ENCODE measurements at places on chromosomes 2 and 18. TPM values are rescaled to one million over a fixed set of nuclear protein-coding genes. Genes with fewer than 3 reads are reported as not detected.

The C2orf68 gene
- total RNA-seq, result 30.9 TPM

The CMPK2 gene
- 2.2 TPM for total RNA-seq

The CHST9 gene
- total RNA-seq, result not detected

The ITGA4 gene
- total RNA-seq, result 9.0 TPM

The DYNAP gene
- not detected for total RNA-seq

The SLC39A6 gene
- 133 TPM for total RNA-seq

The PTPRN gene
- total RNA-seq, result 1.2 TPM

The LTBP1 gene
- 158 TPM for total RNA-seq

The UBR3 gene
- total RNA-seq, result 50.1 TPM

The MATN3 gene
- 2.4 TPM for total RNA-seq

The VIT gene
- 31.1 TPM for total RNA-seq

The HOXD3 gene
- total RNA-seq, result 2.1 TPM

The ARHGAP25 gene
- 0.29 TPM for total RNA-seq

The CPO gene
- not detected for total RNA-seq

GRCh38 chr2:167381349-167381748 is 493.1 kb downstream of the XIRP2 start:
- no peaks in the 10 kb centered on the region for H3K4me1 ChIP-seq
- H3K27me3 ChIP-seq, result no peaks in the 10 kb centered on the region

GRCh38 chr18:46148810-46149209 is 44.6 kb downstream of the HAUS1 start:
- peaks cover 17% of the 10 kb centered on the region for H3K4me1 ChIP-seq
- H3K36me3 ChIP-seq, result no peaks in the 10 kb centered on the region
- H3K27me3 ChIP-seq, result no peaks in the 10 kb centered on the region

DNA sequence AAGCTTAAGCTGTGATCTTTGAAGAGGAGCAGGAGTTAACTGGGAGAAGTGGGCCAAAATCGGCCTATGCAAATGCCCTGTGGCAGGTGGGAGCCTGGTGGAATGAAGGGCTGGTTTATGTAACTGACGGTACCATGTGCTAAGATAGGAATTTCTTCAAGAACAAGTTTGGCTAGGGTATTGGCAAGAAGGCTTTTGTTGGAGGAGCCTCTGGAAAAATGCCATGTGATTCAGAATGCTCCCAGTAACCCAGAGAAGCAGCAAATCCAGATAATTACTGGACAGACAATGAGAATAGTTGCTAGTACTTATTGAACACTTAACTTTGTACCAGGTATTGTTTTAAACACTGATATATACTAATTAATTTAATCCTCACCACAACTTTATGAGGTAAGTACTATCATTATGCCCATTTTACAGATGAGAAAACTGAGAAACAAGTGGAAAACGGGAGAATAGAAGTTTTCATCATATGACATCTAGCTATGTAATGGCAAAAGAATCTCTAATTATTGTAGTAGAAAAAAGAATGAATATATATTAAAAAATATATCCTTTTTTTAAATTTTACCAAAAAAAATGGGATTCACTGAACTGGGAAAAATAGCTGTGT is 9.1 kb upstream of the FAM124B start:
- H3K27me3 ChIP-seq, result peaks cover 3% of the 10 kb centered on the region
- peaks cover 17% of the 10 kb centered on the region for H3K4me1 ChIP-seq
- no peak overlapping the region for H3K27ac ChIP-seq
- H3K4me3 ChIP-seq, result no peak overlapping the region

GRCh38 chr2:69789772-69790600 is 39.5 kb upstream of the GMCL1 start:
- no peaks in the 10 kb centered on the region for H3K27me3 ChIP-seq
- H3K36me3 ChIP-seq, result no peaks in the 10 kb centered on the region
- no peak for DNase-seq
- H3K4me1 ChIP-seq, result peaks cover 27% of the 10 kb centered on the region
- peak overlapping the region; percentile 93 for H3K27ac ChIP-seq

DNA sequence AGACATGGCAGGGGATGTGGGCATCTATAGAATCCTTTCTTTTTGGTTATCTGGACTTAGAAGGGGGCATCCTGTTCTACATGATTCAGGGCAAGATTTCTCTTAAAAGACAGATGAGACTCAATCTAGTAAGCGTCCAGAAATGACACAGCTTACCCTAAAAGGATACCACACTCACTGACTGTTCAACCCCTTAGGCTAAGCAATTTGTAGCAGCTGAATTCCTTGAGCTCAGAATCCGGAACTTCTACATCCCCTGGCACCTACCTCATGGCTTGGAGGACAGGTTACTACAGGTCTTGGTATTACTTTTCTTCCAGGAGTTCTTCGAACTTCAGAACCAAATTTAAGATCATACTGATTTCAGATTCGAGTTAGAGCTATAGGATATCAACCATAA is 138.4 kb downstream of the LAMA3 start:
- no peak overlapping the region for H3K4me3 ChIP-seq
- H3K4me1 ChIP-seq, result peaks cover 19% of the 10 kb centered on the region
- no peak for DNase-seq

GRCh38 chr2:200852605-200853004 is 11.9 kb downstream of the CLK1 start:
- no peaks in the 10 kb centered on the region for H3K27me3 ChIP-seq
- no peak overlapping the region for H3K4me3 ChIP-seq
- no peaks in the 10 kb centered on the region for H3K4me1 ChIP-seq
- no peak for DNase-seq
- no peak overlapping the region for H3K27ac ChIP-seq

DNA sequence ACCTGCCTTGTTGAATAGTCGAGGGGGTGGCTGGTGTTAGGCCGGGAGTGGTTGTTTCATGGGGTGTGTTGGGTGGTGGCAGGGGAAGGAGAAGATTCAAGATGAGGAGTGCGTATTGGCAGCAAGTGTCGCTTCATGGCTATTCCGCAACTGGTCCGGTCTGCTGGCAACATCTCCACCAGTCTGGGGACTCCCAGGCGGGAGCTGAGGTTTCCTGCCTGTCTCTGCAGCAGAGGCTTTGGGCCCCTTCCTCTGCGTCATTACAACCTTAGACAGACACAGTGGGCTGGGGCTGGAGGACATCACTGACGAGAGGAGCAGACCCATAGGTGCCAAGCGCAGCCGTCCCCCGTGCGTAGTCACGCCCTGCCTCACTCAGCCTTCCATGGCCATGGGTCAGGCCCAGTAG is 64.0 kb upstream of the MCFD2 start:
- H3K27ac ChIP-seq, result no peak overlapping the region
- no peaks in the 10 kb centered on the region for H3K27me3 ChIP-seq
- no peak overlapping the region for H3K4me3 ChIP-seq
- peaks cover 15% of the 10 kb centered on the region for H3K4me1 ChIP-seq
- DNase-seq, result no peak

DNA sequence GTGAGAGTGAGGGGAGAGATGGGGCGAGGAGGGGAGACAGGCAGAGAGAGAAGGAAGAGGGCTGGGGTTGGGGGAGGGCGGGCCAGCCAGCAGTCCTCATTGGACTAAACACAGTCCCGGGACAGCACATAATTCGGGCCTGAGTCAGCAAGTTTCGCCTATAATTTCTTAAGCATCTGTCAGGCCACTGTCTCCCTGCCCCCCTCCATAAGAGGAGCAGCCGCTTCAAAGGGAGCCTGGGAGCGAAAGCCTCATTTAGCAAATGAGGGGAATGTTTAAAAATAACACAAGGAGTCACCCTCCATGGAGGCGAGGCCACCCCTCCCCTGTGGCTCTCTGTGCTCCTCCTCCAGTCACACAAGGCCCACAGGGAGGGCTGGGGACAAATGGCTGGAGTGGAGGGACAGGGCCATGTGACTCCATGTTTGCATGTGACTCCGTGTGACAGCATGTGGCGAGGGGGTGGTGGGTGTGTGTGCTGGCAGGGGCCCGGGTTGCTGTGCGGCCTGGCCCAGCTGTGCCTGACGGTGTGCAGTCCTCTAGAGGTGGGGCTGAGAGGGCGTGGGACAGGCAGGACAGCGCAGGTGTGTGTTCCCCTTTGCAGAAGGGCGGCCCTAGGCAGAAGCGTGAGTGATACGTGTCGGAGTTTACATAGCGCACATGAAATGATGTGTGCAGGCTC is 162.4 kb downstream of the CELF4 start:
- peak overlapping the region; percentile 31 for H3K27ac ChIP-seq
- H3K36me3 ChIP-seq, result no peaks in the 10 kb centered on the region
- H3K27me3 ChIP-seq, result no peaks in the 10 kb centered on the region

DNA sequence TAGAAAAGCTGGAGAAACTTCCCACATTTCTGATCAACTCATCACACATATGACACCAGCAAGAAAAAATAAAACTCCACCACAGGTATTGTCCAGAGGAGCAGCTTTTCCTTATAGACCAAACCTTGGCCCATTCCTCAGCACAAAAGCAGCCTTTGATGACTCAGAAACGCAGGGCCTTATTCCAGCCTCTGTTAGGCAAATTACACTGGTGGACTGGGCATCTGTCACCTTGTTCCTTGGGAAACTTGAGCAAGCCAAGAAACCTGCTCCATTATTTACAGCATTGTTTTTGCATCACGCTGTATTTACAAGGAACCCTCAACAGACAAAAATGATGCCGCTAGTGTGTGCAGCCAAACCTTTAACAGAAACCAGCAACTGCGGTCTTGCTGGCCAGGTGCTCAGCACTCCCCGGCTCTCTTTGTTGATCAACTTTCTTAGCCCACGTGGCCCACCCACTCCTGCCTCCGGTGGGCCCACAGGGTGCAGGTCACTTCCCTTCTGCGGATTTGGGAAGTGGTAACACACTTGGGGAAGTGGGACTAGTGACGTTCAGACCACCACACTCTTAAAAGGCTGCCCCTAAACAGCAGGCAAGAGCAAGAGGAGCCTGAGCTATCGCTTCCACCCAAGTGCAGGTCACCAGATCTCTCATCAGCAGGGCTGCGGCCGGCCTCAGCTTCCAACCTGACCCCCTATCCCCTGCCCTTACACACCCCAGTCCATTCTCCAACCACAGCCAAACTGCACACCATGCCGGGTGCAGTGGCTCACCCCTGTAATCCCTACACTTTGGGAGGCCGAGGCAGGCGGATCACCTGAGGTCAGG is 1.5 kb downstream of the AP1S3 start:
- no peak overlapping the region for H3K27ac ChIP-seq
- H3K27me3 ChIP-seq, result no peaks in the 10 kb centered on the region
- H3K4me1 ChIP-seq, result peaks cover 9% of the 10 kb centered on the region
- H3K4me3 ChIP-seq, result peak overlapping the region; percentile 83
- DNase-seq, result peak; percentile 84

GRCh38 chr2:1791685-1792435 is 47.5 kb upstream of the PXDN start:
- H3K4me3 ChIP-seq, result no peak overlapping the region
- H3K36me3 ChIP-seq, result no peaks in the 10 kb centered on the region
- no peaks in the 10 kb centered on the region for H3K4me1 ChIP-seq
- peak; percentile 83 for DNase-seq

- peak overlapping the region; percentile 17 for H3K27ac ChIP-seq
- DNase-seq, result peak; percentile 94
- H3K36me3 ChIP-seq, result no peaks in the 10 kb centered on the region
- H3K4me1 ChIP-seq, result peaks cover 31% of the 10 kb centered on the region
- peak overlapping the region; percentile 92 for H3K4me3 ChIP-seq
These were observed 1.4 kb downstream of the PTGR3 start for GRCh38 chr18:75207310-75208154.

GRCh38 chr2:9897331-9897737 is 54.1 kb downstream of the TAF1B start:
- no peaks in the 10 kb centered on the region for H3K36me3 ChIP-seq
- DNase-seq, result peak; percentile 56
- H3K4me3 ChIP-seq, result no peak overlapping the region
- peak overlapping the region; percentile 29 for H3K27ac ChIP-seq

DNA sequence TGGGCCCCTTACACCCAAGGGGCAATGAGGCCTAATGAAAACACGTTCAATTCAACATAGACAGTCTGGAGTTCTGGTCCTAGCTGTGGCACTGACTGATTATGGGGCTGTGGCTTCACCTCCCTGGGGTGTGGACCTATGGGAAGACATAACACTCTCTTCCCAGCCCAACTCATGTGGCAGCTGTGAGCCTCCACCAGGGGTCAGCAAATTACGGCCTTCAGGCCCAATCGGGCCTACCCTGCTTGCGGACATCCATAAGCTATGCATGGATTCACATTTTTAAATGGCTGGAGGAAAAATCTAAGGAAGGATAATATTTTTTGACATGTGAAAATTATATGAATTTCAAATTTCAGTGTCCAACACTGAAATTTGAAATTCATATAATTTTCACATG is 101.3 kb downstream of the LOXHD1 start:
- H3K4me3 ChIP-seq, result no peak overlapping the region
- H3K36me3 ChIP-seq, result no peaks in the 10 kb centered on the region
- no peaks in the 10 kb centered on the region for H3K27me3 ChIP-seq
- no peaks in the 10 kb centered on the region for H3K4me1 ChIP-seq
- H3K27ac ChIP-seq, result no peak overlapping the region
- no peak for DNase-seq

GRCh38 chr2:174529916-174530315 is 43.1 kb upstream of the GPR155 start:
- no peak for DNase-seq
- no peaks in the 10 kb centered on the region for H3K4me1 ChIP-seq
- H3K27ac ChIP-seq, result no peak overlapping the region
- peaks cover 3% of the 10 kb centered on the region for H3K27me3 ChIP-seq
- no peaks in the 10 kb centered on the region for H3K36me3 ChIP-seq

DNA sequence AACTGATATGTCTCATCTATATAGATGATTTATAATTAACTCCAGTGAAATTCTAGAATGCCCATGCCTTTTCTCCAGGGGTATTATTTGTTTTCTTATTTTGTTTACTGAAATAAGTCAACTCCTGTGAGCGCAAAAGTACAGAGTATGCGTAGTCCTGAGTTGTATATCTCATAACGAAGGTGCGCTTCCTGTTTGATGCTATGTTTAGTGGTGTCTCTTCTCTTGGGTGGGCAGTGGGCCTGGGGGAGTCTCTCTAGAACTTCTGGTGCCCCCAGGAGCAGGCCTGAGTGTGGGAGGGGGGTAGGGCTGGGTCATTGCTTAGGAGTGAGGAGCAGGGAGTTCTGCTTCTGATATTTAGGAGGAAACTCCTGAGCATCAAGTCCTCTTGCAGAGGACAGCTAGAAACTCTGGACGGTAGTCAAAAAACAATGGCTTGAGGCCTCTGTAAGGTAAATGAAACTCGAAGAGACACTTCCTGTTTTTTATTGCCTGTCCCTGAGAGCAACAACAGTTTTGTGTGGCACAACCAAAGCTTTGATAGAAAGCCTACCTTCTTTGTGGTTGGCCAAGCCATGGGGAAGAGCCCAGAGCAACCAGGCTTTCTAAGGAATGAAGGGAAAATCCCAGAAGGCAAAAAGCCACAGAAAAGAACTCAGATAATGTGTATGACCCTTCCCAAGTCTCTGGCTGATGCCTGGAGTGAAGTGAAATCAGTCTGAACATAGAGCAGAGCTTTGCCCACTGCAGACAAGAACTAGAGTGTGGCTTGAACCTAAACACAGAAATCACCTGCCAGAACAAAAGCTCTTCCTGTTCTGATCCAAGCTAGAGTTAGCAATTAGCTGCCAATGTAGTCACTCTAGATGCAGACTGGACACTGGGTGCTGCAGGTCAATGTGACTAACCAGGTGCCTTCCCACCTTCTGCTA is 8.5 kb upstream of the SP140L start:
- no peaks in the 10 kb centered on the region for H3K36me3 ChIP-seq
- H3K4me1 ChIP-seq, result no peaks in the 10 kb centered on the region
- H3K27ac ChIP-seq, result no peak overlapping the region
- DNase-seq, result no peak
- no peaks in the 10 kb centered on the region for H3K27me3 ChIP-seq
- no peak overlapping the region for H3K4me3 ChIP-seq
